ENCODE measurements at places on chromosomes 7 and 10.
A peak's percentile ranks its signal among the peaks of the same experiment; 100 is the strongest.

GRCh38 chr7:42351316-42351935, 114.4 kb upstream of the GLI3 start:
- no peak for DNase-seq

DNA sequence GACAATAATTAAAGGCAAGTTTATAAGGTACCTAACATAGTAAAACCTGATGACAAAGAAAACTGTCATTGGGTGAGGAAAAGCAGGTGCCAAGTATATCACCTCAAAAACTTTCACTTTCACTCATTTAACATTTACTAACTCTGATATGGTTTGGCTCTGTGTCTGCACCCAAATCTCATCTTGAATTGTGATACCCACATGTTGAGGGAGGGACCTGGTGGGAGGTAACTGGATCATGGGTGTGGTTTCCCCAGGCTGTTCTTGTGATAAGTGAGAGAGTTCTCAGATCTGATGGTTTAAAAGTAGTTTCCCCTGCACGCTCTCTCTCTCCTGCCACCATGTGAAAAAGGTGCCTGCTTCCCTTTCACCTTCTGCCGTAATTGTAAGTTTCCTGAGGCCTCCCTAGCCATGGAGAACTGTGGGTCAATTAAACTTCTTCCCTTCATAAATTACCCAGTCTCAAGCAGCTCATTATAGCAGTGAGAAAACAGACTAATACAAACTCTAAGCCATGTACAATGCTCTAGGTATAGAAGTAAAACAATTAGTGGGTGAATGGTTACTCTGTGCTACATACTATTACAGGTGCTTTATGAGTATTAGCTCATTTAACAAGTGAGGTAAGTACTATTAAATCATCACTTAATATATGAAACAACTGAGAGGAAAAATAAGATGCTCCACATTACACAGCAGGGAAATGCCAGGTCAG, 199.0 kb downstream of the CHCHD3 start:
- DNase-seq: no peak

GRCh38 chr7:111083413-111083812, 7.5 kb upstream of the LRRN3 start:
- no peak for DNase-seq

DNA sequence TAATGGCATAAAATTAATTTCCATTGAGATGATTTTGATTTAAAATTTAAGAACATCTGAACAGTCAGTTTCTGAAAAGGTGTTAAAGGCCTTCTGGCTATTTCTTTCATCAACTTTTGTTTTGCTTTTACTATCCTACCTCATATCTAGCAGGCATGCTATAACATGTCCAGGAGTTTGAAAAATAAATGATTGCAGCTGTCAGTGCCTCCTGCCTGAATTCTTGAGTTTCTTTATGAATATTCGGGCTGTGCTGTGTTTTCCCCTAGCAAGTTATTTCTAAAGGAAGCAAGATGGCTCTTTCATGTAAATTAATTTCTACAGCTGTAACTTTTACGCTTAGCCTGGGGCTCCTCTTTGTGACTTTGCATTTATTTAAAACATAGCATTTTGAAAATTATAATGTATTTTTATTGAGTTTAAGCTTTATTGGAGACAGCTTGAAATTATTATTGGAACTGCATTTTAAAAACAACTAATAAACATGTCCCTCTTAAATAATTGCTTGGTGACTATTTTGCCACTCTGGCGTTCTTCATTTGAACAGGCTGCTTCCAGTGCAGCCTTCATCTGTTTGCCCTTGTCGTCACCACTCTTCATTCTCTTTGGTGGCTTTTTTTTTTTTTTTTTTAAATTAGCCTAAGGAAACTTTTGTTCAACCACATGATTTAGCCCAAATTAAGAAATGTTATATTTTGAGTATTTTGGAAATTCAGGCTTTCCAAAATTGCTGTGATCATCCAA, 1083.4 kb upstream of the LRRN3 start:
- no peak for DNase-seq

DNA sequence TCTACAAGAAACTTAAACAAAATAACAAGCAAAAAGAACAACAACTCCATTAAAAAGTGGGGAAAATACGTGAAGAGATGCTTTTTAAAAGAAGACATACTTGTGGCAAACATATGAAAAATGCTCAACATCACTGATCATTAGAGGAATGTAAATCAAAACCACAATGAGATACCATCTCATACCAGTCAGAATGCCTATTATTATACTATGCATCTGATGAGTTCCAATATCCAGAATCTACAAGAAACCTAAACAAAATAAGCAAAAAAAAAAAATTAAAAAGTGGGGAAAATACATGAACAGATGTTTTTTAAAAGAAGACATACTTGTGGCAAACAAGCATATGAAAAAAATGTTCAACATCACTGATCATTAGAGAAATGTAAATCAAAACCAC, 29.6 kb upstream of the AKR1C3 start:
- no peak for DNase-seq

- DNase-seq: no peak
Observed at GRCh38 chr10:20890491-20891337, 6.4 kb downstream of the NEBL start.

DNA sequence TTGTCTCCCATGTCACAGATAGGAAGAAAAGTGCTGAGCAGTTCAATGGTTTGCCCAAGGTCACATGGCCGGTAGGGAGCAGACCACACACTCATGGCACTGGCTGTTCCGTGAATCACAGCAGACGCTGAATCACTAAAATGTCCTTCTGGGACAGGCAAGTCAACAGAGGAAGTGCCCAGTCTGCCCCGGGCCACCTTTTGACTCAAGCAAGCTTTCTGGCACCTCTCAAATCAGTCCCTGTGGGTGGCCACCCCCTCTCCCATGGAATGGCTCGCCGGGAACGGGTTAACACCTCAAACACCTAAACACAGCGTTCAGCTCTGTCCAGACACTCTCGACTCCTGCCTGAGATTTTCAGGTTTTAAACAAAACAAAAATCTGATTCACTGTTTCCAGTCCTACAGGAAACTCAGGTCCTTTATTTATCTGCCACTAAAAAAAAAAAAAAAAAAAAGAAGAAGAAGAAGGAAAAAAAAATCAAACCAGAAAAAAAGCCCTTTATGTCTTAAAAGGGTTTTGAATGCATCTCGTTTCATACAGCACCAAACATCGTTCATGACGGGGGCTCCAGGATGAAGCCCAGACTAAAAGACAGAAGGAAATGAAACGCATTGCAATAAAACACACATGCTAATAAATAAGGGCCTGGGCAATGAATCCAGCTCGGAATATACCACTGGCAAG, 15.5 kb downstream of the CARD11 start:
- DNase-seq: peak; percentile 64

DNA sequence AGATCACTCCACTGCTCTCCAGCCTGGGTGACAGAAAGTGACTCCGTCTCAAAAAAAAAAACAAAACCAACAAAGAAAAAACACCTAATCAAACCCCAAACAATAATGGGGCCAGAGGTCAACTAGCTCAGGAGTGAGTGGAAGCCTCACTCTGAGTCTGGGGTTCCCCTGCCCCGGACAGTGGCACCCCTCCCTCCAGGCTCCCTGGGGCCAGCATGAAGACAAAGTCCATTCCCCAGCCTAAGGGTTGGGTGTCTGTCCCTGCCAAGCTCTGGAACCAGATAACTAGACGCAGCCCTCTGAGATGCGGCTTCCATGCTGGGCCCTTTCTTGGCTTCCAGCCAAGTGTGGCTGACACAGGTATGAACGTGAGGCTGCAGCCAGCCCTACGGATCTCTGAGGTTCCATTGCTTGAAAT, 1.7 kb upstream of the FUOM start:
- no peak for DNase-seq

DNA sequence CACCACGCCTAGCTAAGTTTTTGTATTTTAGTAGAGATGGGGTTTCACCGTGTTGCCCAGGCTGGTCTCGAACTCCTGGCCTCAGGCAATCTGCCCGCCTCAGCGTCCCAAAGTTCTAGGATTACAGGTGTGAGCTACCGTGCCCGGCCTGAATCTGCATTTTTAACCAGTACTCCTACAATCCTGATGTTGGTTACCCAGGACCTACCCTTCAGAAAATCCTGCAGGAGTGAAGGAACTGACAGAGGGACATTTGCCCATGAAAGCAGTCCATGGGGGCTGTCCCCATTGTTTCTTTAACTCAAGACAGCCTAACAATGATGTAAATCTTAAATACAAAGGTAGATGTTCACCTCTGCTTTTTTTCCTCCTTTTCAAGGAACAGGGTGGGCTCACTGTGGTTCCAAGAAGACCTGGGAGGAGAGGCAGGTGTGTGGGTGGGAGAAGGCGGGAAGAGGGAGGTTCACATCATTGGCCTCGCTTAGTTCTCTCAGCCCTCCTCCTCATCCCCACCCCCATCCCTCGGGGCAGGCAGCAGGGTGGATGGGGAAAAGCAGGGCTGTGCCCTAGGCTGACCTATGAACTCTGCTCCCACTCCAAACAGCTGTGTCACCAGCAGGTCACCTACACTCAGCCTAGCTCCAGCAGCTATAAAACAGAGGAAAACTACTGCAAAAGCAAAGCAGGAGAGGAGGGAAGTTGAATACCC, 13.5 kb downstream of the LRRC20 start:
- no peak for DNase-seq

DNA sequence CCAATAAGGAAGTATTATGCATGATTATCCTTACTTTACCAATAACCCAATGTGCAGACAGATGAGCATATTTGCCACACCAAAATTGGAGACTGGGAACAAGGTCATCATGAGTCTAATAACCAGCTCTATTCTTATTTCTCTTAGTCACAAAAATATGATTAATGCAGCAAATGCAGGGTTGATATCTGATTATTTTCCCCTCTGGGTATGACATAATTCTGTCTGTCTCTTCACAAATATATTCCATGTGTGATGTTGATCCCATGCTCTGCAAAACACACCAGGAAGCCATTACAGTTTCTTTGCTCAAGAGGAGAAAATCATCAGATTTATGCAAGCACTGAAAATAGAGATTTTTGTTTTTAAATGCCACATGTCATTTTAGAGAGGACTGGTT, 196.5 kb upstream of the DGKB start:
- no peak for DNase-seq

GRCh38 chr7:73893342-73894101, 32.6 kb downstream of the TMEM270 start:
- DNase-seq: no peak

- DNase-seq: no peak
Observed at GRCh38 chr7:46015107-46015868, 94.2 kb upstream of the IGFBP3 start.
